ENCODE measurements at places on chromosomes 1 and 21. TPM values are rescaled to one million over a fixed set of nuclear protein-coding genes. Genes with fewer than 3 reads are reported as not detected.

GRCh38 chr1:24720152-24720551 is 25.1 kb upstream of the CLIC4 start:
- no peak for DNase-seq

- DNase-seq, result no peak
Observed at GRCh38 chr1:43299101-43299500, 1.7 kb upstream of the TIE1 start.

LCE3E gene
- total RNA-seq, result not detected

- no peak for DNase-seq
Observed at GRCh38 chr1:97070376-97070775, 348.8 kb downstream of the PTBP2 start.

DNA sequence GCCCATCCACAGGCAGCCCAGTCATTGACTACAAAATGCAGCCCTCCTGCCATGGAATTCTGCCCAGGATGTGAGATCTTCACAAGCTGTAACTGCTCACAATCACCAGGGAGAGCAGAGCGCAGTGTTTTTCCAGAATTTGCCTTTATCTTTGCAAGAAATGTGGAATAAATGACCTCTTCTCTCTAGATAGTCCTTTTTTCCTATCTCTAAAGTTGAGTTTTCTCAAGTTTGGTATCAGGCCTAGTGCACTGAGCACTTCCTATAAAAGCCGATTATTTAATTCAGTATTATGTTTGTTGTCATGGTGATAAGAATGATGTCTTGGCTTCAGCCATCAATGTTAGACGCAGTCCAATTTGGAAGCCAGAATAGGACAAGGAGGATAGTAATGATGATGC is 246.9 kb upstream of the IRF2BP2 start:
- DNase-seq, result no peak

DNA sequence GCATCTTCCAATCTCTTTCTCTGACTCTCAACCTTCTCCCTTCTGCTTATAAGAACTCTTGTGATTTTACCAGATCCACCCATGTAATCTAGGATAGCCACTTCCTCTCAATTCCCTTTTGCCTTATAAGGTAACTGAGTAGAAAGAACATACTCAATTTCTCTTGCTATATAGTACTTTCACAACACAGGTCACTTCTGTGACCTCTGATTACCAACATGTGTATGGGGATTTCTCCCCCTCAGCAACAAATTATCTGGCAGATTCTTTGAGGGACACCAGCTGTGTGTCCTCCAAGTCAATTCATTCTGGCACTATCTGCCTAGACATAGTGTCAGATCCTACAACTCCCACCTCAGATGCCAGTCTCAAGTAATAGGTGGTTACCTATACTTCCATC is 62.5 kb downstream of the IL23R start:
- DNase-seq, result no peak

CD1C gene
- total RNA-seq, result not detected

CFAP107 gene
- not detected for total RNA-seq

DNA sequence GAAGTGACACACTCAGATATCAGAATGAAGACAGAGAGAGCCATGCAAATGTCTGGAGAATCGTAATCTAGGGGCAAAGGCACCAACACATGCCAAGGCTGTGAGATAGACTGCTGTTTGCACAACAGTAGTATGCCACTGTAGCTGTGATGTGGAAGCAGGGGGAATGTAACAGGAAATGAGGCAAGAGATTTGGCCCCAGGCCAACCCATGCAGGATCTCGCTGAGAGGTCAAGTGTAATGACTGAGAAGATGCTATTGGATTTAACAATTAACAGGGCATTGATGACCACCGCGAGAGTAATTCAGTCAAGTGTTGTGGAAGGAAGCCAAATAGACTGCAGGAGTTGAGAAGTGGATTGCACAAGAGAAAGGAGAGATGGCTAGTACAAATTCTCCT is 107.3 kb upstream of the ST6GALNAC5 start:
- DNase-seq, result no peak

SUSD4 gene
- 3.6 TPM for total RNA-seq
